Stimulated activated CD8-positive, alpha-beta memory T cell treated with anti-CD3 and anti-CD28 coated beads, Interleukin-7, amount 100 ng/mL, for 48 hours (primary cell): ENCODE measurements at places on chromosomes 12 and 14.

DNA sequence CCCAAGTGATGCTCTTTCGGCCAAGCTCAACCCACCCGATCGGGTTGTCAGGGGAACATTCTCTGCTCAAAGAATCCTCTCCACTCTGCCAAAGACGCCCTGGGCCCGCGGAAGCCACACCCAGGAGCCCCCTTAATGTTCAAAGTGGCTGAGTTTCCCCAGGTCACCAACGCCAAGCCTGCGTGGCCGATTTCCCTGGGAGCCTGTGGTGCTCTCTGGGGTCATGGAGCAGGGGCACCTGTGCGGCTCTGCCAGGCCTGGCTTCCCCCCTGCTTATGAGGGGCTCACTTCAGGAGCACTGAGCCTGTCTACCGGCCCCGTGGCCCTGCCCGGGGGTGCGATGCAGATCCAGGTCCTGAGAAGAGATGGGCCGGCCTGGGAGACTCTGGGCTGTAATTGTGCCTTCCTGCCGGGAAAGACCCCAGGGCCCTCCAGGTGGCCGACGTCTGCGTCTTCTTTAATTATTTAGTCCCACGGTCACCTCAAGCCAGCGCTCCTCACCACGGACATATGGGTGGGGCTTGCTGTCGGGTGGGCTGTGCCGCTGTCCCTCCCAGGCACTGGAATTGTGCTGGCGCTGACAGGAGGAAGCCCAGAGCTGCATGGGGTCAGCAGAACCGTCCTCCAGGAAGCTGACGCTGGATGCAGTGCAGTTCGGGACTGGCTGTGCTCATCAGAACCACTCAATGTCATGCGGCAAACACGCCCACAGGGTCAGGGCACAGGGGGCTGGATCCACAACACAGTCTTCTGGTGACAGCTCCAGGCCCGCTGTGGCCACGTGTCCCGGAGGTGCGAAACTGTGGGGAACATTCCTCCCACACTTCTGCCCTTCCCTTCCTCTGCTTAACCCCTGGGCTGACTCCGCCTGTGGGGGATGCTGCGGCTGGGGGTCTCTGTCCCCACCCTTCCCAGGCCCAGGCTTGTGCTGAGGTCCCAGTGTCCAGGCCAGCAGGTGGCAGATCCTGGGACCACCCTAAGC lies 267.6 kb upstream of the SFSWAP start:
- no peak for DNase-seq

- DNase-seq, result no peak
Observed at GRCh38 chr12:26595806-26596205, 237.2 kb downstream of the ITPR2 start.

GRCh38 chr12:120412421-120412820 lies 25.5 kb upstream of the COX6A1 start:
- DNase-seq, result no peak

DNA sequence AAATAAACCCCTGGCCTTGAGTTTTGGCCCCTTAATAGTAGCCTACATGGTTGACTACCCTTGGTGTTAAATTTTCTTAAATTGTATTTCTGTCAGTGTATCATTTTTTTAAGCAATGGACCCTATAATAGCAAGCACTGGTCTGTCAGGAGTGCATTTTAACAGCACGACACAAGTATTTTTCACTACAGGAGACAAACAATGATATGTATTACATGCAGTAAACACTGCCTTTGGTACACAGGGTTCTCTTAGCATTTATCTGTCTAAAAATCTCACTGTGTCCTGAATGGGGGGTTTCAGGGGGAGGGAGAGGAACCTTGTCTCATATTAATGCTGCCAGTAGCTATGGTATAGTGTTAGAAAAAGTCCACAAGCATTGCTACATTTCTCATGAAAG lies 18.4 kb downstream of the LMO3 start:
- DNase-seq, result no peak

DNA sequence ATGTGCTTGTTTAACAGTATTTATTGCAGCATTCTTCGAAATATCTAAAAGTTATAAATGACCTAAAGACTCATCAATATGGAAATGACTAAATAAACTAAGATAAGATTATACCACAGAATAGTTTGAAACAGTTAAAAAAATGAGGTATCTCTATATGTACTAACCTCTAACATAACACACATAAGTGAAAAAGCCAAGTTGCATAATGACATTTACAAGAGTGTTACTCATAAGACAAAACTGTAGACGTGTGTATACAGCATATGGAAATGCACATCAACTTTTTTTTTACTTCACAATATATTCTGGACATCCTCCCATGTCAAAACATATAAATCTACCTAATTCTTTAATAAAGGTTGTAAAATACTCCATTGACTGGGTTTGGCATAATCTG lies 22.8 kb downstream of the CPM start:
- no peak for DNase-seq

- DNase-seq, result no peak
Observed at GRCh38 chr12:100833282-100833681, 38.7 kb downstream of the ANO4 start.

- no peak for DNase-seq
Observed at GRCh38 chr14:64329149-64329548, 35.0 kb upstream of the ESR2 start.

- DNase-seq, result no peak
Observed at GRCh38 chr12:75437564-75437963, 43.0 kb upstream of the GLIPR1 start.

GRCh38 chr12:88111074-88111652 lies 30.7 kb downstream of the CEP290 start:
- no peak for DNase-seq

GRCh38 chr14:33490555-33490954 lies 460.3 kb downstream of the EGLN3 start:
- no peak for DNase-seq

GRCh38 chr12:124326871-124327270 lies 32.0 kb downstream of the RFLNA start:
- DNase-seq, result no peak
